ENCODE measurements at places on chromosomes 11 and 22.

- DNase-seq, result no peak
Measured at GRCh38 chr11:85801527-85801926, 9.4 kb downstream of the SYTL2 start.

DNA sequence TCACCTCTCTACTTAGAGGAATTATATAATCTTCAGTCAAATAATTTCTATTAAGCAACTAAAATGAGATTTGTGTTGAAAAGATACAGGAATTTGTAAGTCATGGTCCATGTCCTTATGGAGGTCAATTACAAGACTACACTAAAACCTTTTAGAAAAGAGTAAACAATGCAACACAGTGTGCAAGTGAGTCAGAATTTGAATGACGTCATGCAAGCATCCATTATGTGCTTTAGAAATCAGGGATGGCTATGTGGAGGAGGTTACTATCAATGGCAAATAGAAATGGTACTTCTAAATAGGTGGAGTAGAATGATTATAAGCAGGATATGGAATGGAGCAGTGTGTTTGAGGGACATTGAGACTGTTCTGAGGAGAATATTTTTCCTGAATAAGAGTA lies 16.6 kb downstream of the OR10D3 start:
- DNase-seq, result no peak

DNA sequence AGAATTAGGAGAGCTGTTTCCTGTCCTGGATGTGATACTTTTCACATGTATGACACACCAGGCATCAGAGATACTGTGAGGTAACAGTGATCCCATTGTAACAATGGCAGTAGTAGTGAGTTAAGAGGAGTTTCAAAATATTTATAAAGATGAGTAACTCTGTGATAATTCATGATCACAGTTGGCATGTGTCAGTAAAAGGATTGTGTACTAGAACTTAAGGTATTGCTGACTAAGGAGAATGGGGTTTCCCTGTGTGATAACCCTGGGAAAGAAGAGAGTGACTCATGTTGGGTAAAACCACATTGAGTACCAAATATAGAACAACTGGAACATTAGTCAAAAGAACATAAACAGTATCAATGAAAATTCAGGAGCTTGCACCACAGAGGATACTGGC lies 22.9 kb upstream of the SLC5A1 start:
- no peak for DNase-seq

DNA sequence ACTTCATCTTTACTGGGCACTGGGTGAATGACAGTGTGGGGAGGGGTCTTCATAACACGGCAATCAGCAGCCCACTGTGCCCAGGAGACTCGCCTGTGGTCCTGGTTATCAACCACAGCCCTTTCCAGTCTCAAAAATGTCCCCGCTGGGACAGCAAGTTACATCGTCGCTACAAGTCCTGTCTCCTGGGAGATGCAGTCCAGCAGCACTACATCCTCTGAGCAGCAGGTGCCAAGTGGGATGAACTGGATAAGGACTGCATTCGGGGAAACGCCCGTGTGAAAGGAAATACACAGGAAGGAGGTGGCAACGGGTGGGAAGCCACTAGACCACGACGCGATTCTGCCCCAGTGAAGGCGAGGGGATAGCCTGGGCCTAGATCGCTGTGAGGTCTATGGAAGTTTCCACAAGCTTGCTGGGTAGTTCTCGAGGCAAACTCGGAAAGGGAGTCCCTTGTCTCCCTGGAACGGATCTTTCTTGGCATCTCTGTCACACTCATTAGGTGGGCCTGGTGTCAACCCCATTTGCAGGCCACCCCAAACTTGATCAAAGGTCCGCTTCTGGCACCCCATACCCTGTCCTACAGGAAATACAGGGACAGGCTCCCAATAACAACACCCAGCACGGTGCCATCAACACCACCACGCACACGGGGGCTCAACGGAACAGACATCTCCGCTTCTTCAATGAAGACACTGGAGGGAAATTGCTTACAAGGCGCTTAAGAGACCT lies 4.4 kb downstream of the ASCL2 start:
- DNase-seq, result no peak

GRCh38 chr11:34344768-34345539 lies 12.9 kb downstream of the ABTB2 start:
- no peak for DNase-seq

GRCh38 chr11:87440076-87440770 lies 402.5 kb downstream of the TMEM135 start:
- no peak for DNase-seq

- DNase-seq, result no peak
Measured at GRCh38 chr11:38593649-38594048, 1995.6 kb upstream of the RAG2 start.

- DNase-seq, result no peak
Measured at GRCh38 chr11:86719781-86720463, 47.5 kb upstream of the ME3 start.

- DNase-seq, result no peak
Measured at GRCh38 chr11:85132851-85133585, 494.1 kb downstream of the DLG2 start.

DNA sequence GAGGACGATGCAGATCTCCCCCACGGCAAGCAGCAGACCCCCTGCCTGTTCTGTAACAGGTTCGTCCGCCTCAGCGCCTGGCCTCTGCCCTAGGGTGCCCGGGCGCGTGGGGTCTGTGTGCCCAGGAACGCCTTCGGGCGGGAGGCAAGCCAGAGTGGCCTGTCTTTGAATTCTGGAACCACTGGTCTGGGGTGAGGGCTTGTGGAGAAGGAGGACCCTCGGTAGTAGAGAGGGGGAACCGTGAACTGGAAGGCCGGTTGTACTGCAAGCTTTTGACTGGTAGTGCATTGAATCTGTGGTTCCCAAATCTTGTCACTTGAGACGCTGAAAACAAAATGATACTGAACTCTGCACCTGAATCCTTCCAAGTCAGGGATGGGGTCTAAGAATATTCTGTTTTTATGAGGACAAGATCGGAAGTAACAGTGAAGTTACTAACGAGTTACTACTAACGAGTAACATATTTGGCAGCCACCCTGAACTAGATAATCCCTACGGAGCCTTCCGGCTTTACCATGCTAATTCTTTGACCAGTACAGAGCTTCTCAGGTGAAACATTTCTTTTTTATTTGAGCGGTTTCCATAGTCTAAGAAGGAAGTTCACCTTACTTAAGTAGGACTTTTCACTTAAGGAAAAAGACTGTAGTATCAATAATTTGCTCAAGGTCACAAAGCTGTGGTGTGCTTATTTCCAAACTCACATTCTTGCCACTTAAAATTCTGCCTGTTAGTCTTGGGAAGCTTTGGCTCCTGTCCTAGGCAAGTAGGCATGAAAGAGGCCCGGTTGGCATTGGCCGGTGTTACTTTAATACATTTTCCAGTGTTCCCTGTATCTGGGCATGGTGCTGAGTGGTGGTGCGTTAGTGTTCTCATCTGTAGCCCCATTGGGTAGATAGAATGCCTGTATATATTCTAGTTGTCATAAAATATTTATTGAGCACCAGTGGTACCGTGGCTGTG lies 860 bp downstream of the PRMT3 start:
- DNase-seq, result no peak

DNA sequence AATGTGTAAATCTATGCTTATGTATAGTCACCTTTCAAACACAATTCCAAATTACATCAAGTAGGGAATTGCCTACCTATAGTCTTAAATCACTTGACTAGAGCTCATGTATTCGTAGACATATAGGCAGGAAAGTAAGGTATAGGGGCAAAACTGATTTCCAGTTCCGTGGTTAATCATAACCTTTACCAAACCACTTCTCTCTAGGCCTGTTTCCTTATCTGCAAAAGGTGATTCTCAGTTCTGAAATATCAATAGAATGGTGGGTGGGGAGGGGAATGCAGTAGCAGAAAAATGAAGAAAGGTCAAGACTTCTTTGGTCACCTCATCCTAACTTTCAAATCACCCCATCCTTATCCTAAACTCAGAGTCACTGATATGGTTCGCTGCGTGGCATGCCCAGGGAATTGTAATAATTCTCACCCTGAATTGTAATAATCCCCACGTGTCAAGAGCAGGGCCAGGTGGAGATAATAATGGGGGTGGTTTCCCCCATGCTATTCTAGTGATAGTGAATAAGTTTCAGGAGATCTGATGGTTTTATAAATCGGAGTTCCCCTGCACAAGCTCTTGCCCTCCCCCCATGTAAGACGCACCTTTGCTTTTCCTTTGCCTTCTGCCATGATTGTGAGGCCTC lies 1.9 kb upstream of the ANO5 start:
- DNase-seq, result no peak

All from cortex of kidney (tissue), 1 donor.